ENCODE measurements at places on chromosomes 5 and 9.
A peak's percentile ranks its signal among the peaks of the same experiment; 100 is the strongest.

GRCh38 chr9:93823245-93824072, 131.7 kb downstream of the BARX1 start:
- no peak for DNase-seq

DNA sequence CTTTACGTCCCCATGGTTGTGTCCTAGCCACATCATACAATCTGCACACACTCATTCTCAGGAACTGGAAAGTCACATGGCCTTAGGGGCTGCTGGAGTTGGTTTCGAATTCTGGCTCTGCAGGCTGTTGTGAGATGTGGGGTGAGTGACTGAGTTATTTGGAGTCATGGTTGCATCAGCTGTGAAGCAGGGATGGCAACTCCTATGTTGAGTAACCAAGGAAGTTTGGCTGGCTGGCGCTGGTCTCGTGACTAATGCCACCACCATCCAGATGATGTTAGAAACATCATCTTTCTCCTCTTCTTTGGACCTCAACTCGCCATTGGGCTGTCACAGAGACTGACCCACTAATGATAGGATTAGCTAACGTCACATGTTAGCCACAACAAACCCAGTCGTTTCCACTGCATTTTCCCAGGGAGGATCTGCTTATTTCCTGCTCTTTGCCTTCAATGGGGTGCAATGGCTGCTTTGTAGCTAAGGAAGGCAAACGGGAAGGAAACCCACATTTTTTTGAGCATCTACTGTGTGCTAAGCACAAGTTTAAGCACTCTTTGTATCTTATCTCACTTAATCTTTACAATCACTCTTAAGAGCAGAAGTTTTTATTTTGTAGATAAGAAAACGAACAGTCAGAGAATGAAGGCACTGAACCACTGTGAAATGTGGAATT, 78.1 kb upstream of the UBTD2 start:
- DNase-seq, result peak; percentile 89

DNA sequence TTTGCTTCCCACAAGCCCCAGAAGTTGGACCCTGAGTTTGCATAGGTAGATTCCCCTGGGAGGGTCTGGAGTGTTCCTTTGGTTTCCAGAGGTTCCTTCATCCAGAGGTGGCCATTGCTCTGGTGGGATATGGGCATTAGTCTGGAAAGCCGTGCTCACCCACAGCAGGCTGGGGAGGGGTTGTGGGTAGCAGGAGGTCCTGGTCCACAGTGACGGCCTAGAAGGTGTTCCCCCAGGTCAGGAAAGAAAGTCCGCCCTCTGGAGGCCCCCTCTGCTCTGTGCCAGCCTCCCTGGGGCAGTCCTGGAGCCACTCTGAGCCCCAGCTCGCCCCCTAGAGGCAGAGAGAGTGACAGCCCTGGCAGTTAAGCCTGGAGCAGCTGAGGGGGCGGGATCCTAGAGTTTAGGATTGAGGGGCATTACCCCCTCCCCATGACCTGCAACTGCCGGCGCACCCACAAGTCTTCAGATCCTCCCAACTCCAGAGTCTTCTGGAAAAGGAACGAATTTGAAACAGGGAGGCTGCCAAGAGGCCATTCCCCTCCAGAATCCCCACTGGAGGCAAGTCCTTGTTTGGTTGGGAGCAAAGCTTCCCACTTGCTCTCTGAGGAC, 36.8 kb downstream of the NDST1 start:
- no peak for DNase-seq

- DNase-seq, result no peak
These were observed 604.5 kb upstream of the KLF4 start for GRCh38 chr9:108093773-108094675.

GRCh38 chr9:93648181-93648580, 71.8 kb downstream of the PHF2 start:
- DNase-seq, result no peak

- no peak for DNase-seq
These were observed 417.0 kb downstream of the ARHGEF28 start for GRCh38 chr5:74042959-74043358.

GRCh38 chr9:227860-228259, 13.2 kb downstream of the DOCK8 start:
- DNase-seq, result no peak

GRCh38 chr5:96975656-96976055, 39.8 kb downstream of the LNPEP start:
- DNase-seq, result no peak

DNA sequence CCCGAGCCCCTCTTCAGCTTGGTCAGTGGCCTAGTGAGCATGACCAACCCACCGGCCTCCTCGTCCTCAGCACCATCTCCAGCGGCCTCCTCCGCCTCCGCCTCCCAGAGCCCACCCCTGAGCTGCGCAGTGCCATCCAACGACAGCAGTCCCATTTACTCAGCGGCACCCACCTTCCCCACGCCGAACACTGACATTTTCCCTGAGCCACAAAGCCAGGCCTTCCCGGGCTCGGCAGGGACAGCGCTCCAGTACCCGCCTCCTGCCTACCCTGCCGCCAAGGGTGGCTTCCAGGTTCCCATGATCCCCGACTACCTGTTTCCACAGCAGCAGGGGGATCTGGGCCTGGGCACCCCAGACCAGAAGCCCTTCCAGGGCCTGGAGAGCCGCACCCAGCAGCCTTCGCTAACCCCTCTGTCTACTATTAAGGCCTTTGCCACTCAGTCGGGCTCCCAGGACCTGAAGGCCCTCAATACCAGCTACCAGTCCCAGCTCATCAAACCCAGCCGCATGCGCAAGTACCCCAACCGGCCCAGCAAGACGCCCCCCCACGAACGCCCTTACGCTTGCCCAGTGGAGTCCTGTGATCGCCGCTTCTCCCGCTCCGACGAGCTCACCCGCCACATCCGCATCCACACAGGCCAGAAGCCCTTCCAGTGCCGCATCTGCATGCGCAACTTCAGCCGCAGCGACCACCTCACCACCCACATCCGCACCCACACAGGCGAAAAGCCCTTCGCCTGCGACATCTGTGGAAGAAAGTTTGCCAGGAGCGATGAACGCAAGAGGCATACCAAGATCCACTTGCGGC, 1.8 kb downstream of the EGR1 start:
- no peak for DNase-seq

- no peak for DNase-seq
These were observed 51.1 kb downstream of the AHRR start for GRCh38 chr5:372556-372995.

DNA sequence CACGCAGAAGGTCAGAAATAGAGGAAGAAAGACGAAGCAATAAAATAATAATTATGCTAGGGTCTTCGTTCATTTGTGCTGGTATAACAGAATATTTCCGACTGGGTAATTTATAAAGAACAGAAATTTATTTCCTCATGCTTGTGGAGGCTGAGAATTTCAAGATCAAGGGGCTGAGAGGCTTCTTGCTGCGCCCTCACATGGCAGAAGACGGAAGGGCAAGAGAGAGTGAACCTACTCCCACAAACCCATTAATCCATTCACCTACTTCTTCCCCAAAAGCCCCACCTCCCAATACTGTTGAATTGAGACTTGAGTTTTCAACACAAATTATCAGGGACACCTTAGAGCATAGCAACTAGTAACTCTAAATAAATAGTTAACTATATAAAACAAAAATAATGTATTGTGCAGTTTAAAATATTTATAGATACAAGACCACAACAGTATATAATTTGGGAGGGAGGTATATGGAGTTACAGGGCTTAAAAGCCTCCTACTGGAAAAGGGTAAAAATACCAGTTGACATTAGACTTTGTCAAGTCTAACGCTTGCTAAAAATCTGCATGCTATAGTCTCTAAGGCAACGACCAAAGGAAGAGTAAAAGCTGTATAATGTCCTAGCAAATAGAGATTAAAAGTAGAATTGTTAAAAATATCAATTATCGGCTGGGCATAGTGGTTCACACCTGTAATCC, 40.3 kb upstream of the NAA35 start:
- DNase-seq, result peak; percentile 24

- no peak for DNase-seq
These were observed 29.5 kb upstream of the PTPDC1 start for GRCh38 chr9:94054716-94055115.

DNA sequence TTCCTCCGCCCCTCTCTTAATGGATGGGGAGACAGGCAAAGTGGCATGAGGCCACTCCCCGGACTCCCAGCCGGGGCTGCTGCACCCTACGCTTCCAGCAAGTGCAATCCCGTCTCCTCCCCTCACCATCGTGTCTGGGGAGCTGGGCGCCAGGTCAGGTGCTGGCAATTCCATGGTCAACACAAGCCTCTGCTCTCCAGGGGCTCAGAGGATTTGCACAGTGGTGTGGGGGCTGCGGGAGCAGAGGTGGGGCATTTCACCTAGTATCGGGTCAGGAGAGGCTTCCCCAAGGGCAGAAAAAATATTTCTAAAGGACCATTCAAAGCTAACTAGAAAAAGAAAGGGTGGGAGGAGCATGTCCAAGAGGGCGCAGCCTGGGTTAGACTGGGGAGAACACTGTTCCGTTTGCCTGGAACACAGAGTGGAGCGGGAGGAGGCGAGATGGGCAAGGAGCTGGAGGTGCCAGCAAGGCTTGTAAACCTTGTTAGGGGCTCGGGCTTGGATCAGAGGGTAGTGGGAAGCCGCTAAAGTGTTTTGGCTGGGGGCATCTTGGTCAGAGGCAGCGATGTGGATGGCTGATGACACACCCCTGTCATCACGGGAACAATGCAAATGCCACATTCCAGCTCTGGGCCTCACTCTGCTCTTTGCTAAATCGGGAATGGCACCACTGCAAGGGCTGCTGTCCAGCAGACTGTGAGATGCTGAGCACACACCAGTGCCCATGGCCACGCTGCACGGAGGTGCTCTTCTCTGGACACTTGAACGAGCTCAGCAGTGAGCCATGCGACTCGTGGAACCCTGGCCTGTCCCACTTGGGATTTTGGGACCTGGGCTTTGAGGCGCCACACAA, 191.7 kb downstream of the CDK5RAP2 start:
- no peak for DNase-seq

GRCh38 chr5:61941637-61942036, 364.4 kb upstream of the KIF2A start:
- DNase-seq, result no peak

- DNase-seq, result no peak
These were observed 71.5 kb downstream of the SLIT3 start for GRCh38 chr5:169229342-169229892.

DNA sequence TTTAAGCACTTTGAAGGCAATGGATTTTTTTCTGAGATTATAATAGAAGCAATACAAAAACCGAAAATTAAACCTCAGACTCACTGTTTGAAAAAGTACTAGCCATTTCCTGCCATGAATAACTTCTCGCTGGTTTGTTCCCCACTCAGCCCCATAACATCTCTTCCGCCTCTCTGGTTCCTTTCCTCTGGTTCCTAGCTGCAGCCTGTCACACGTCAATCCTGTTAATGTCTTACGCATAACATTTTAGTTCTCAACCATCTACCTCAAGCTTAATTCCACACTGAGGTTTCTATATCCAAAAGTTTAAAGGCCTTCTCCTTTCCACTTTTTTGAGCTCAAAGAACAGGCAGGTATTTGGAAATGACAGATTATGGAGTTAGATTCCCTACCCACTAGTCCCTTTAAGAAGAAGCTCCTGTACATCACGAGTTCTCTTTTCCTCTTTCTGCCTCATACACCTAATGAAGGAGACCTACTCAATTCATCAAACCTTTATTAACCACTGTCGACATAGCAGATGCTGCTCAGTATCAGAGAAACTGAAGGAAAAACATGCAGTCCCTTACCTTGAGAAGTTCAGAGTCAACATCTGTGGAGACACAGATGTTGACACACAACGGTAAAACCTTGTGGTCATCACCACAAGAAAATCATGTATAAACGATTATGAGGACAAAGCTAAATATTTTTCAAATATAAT, 243.0 kb upstream of the PTGER4 start:
- peak; percentile 25 for DNase-seq

- no peak for DNase-seq
These were observed 85.4 kb upstream of the PRRC1 start for GRCh38 chr5:127431977-127432585.

DNA sequence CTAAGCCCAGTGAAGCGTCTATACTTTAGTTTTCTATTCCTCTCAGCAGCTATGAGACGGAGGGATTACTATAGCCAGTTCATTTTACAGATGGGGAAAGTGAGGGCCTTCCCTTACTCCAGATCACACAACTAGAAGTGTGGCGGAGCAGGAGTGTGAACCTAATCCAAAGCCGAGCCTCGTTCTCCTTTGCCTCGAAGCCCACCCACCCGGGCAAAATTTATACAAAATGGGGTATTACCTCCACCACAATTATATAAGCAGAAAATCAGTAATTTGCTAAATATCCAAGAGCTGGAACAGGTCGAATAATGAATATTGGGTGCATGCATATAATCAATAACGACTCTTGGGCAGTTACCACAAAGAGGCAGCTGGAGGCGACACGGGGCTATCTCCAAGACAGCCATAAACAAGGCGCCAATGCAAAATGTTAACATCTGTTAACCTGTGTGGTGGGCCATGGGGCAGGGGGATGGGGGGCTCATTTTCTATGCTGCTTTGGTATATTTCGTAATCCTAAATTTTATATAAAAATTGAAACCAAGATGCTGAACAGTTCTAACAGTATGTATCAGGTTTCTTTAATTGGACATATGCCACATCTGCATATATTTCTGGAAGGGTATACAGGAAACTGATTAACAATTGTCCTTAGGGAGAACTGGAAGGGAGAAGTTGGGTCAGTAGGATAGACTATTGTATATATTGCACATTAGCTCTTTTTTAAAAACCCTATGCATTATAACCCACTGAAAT, 1.2 kb upstream of the RNF44 start:
- DNase-seq, result no peak

DNA sequence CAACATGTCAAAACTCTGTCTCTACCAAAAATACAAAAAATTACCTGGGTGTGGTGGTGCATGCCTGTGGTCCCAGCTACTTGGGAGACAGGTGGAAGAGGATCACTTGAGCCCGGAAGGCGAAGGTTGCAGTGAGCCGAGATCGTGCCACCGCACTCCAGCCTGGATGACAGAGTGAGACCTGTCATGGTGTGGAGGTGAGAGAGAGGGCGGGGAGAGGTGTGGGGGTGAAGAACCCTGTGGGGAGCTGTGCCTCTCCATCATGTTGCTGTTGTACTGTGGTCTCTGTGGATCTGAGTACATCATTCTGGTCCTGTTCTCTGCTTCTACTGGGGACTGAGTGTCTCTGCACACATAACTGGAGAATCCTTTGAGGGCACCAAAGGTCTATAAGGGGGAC, 11.3 kb upstream of the SLC34A1 start:
- DNase-seq, result no peak

- peak; percentile 46 for DNase-seq
These were observed 3.5 kb downstream of the HBEGF start for GRCh38 chr5:140342896-140343295.

DNA sequence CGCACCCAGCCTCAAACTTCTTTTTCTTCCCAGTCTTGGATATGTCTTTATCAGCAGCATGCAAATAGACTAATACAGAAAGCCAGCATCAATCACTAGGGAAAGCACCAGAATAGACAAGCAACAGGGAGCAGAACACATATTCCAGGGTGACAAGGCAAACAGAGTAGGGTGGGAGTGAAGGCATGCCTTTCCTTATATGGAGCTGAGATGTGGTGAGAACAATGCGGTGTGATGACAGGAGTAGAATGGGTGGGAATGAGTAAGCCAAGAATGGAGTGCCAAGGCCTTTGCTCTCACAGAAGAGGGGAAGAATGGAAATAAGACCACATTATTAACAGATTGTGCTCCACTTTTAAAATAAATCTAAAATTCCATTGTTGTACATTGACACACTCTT, 115.6 kb downstream of the CETN3 start:
- DNase-seq, result no peak
